Activated CD8-positive, alpha-beta memory T cell treated with anti-CD3 and anti-CD28 coated beads for 1 hour (primary cell): ENCODE measurements at places on chromosomes 2 and 18.

DNA sequence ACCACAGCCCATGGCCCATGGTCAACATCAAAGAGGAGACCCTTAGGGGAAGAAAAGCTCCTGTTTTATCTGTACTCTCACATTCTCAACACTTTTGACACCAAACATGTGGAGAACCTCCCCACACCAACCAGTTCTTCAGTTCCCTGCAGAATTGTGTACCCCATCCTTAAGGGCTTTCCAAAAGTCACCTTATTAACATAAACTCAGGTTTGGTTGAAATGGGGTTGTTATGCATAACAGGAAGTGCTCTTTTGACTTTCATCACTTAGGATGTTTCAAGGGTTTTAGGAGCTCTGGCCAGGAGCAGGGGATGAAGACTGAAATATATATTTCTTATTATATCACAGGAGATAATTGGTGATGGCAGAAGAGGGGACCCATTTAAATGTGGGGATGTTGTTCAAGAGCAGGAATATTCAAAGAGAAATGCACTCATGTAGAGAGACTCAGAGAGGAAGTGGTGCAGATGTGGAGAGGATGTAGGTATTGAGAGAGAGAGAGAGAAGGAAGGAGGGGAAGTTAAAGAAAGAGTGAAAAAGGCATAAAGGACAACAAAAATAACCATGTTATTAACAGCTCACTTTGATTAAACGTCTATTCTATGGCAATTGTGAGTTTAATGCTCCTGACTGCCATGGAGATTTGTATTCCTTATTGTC lies 35.2 kb downstream of the SP140L start:
- DNase-seq: no peak

- DNase-seq: peak; percentile 6
These were observed 3.3 kb upstream of the SPRED2 start for GRCh38 chr2:65435625-65436168.

- no peak for DNase-seq
These were observed 188.7 kb downstream of the FTCDNL1 start for GRCh38 chr2:199662255-199662654.

GRCh38 chr18:33231474-33232317 lies 208.8 kb downstream of the CCDC178 start:
- DNase-seq: no peak

- no peak for DNase-seq
These were observed 40.2 kb downstream of the SOCS6 start for GRCh38 chr18:70329071-70329470.

GRCh38 chr2:106153781-106154180 lies 40.3 kb downstream of the UXS1 start:
- DNase-seq: no peak

DNA sequence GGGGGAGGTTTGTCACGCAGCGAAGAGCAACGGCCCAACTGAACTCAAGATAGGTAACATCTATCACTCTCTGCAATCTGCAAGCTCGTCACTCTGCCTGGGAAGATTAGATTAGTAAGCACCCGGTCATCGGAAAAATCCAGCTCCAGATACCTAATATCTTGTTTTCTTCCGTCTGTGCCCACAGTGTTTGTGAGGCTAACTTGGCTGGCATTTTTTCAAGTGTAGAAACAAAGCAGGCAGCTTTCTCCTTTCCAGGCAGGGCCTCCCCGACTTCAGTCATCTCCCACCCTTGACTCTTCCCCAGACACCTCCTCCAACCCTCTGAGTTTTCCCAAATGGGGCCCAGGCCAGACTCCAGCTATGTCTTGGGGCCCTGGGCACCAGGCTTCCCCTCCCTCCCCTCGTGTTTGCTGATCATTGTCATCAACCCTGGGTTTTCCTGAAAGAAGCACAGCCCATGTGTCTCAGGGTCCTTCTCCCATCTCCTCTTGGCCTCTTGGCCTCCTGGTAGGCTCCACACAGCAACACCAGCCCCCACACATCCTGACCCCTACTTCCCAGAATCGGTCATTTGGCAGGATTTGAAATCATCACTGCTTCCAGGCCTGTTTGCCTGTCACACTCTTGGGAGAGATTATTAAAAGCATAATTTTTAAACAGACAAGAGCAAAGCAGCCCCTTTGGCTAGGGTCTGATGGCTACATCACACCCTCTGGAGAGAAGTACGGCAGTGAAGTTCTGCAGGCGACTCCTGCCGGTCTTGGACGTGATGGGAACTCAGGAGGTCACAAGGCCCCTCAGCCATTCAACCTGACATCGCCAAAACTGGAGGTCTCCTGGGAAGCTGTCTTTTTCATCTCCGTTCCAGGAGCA lies 144.9 kb upstream of the ID2 start:
- no peak for DNase-seq

DNA sequence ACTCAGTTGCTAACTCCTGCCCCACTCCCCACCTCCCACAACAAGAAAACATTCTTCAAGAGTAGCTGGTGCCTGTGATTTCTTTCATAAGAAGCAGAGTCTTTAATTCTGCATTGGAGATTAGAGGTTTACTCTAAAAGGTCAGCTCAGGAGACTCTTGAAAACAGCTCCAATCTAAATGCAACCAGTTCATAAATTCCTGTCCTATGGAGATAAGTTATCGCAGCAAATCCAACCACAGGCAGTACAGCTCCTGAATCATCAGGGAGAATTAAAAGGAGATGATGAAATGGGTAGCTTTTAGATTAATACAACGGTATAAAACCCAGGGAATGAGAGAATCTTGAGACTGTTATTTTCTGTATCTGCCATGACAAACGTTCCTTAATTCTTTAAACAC lies 130.7 kb downstream of the SOCS6 start:
- no peak for DNase-seq

GRCh38 chr2:169362118-169362893 lies at the start of gene LRP2:
TSS of gene LRP2 (minus strand) at chr2:169362534. CDS start at chr2:169362399, 135 bp downstream.
- DNase-seq: no peak

DNA sequence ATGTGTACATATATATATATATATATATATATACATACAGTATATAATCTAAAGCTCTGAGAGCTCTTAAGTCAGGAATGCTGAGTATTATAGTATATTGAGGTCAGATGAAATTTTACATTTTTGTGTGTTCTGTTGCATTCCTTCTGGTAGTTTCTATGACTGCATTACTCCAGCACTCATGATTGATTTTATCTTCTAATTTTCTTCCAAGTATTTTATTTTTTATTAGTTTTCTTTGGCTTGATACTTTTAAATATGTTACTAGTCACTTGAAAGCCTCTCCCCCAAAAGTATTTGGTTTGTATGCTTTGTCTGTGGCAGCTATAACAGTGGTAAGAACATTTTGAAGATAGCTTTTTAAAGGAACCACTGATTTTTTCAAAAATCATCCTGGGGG lies 25.0 kb downstream of the METTL21A start:
- DNase-seq: no peak

- no peak for DNase-seq
These were observed 127.4 kb upstream of the CTDP1 start for GRCh38 chr18:79552140-79552631.

DNA sequence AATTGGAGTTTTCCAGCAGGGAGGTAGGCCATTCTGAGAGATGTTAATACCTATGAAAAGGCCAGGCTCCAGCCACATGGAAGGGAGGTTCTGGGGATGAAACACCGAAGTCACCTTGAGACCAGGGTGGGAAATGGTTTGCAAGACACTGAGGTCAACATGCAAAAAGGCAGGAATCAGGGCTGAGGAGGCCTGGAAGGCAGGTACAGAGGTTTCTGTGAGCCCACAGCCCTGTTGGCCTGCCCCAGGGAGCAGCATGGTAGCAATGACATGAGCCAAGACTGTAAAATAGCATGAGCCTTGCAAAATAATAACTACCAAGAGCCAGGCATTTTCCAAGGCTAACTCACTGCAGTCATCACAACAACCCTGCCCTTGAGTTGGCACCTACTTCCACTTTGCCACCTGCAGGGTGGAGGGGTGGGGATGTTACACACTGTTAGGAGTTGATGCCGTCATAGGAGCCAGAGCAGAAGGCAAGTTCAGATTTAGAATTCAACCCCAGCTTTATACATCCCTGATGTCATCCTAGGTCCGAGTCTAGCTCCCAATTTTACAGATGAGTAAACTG lies 61.3 kb downstream of the ZBTB7C start:
- DNase-seq: no peak

DNA sequence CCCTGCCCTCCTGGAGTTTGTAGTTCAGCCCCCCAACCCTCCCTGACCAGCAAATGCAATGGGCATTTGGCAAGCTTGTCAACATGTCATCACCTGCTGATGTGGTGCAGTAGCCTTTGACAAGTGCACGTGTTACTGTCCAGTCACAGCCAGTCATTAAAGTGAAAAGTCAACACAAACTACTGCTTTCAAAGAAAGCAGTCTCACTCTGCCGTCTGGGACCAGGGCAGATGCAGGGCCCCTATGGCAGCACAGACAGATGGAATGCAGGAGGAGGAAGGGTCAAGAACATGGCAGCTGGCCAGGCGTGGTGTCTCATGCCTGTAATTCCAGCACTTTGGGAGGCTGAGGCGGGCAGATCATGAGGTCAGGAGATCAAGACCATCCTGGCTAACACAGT lies 222.4 kb upstream of the OSR1 start:
- no peak for DNase-seq

DNA sequence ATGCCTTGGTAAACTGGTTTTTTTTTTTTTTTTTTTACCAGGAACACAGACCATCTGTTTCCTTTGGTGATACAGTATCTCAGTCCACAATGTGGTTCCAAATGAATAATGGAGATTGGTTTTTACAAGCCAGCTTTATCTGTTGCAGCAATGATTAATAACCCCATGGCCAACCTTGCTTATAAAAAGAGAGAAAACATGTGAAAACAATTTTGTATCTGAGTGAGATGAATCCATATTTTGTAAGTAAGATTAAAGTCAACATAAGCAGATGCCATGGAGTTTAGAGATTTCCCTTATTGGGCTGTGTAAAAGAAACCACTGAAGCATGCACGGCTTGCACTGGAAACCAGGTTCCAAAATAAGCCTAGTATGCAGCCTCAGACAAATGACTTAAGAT lies 108.6 kb upstream of the CNTNAP5 start:
- no peak for DNase-seq

DNA sequence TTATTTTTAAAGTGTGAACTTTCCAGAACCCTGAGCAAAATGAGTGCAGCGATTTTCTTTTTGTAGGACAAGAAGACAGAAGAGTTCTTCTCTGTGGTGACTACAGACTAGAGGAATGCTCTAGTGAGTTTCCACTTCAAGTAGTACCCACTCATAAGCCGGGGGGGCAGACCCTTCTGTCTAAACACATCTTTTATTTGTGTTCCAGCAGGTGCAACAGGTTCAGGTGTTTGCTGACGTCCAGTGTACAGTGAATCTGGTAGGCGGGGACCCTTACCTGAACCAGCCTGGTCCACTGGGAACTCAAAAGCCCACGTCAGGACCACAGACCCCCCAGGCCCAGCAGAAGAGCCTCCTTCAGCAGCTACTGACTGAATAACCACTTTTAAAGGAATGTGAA lies 25.2 kb downstream of the PTRHD1 start:
- DNase-seq: no peak

- DNase-seq: no peak
These were observed 51.8 kb downstream of the PSD4 start for GRCh38 chr2:113225263-113226259.

DNA sequence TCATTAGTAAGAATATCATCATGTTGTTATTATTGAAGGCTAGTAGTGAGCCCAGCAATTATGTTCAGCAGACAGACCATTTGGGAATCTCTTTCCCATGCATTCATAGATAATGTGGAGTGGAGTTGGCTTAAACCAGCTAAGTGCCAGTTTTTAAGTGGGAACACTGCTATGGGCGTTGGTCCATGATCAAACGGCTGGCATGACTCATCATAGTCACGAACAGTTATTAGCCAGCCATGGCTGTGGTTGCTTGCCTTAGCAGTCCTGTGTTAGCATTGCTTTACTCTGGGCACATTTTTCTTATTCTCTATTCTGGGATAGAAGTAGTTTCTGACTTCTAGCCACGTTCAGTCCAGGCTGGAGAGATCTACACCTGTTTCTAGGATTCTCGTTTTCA lies 17.7 kb downstream of the EIF4E2 start:
- DNase-seq: no peak
